ENCODE measurements at places on chromosomes 11 and 22.

GRCh38 chr11:9905501-9905951 lies 241.6 kb downstream of the SWAP70 start:
- DNase-seq = no peak

GRCh38 chr22:25449781-25450317 lies 114.6 kb upstream of the GRK3 start:
- DNase-seq = no peak

GRCh38 chr11:117183724-117184349 lies 5.3 kb downstream of the SIDT2 start:
- DNase-seq = no peak

DNA sequence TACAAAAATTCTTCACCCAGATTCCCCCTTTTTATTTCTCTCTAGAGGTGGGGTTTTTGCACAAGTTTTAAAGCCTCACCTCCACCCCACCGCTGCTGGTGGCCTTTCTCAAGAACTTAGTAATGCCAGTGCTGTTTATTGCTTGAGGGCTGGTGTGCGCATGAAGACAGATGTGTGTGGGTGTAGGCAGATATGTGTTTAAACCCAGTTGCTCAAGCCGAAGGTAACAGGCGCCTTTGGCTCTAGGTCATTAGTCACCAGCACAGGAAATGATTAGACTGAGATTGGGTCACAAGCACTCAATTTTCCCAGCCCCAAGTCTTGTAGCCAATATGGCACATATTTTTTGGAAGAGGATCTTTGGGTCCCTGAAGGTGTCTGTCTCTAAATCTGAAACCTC lies 2.7 kb upstream of the CLMP start:
- no peak for DNase-seq

DNA sequence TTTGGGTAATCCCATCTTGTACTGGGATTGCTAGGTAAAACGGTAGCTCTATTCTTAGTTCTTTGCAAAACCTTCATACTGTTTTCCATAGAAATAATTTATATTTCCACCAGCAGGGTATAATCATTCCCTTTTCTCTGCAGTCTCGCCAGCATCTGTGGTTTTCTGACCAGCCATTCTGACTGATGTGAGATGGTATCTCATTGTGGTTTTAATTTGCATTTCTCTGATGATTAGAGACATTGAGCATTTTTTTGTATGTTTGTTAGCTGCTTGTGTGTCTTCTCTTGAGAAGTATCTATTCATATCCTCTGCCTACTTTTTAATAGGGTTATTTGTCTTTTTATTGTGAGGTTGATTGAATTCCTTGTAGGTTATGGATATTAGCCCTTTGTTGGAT lies 220.9 kb downstream of the PGR start:
- DNase-seq = no peak
